ENCODE measurements at places on chromosomes 13 and 19.

GRCh38 chr19:2767688-2768087, 15.4 kb downstream of the SGTA start:
- DNase-seq: no peak

- no peak for DNase-seq
Observed at GRCh38 chr19:8512115-8512967, 1.6 kb downstream of the ZNF414 start.

DNA sequence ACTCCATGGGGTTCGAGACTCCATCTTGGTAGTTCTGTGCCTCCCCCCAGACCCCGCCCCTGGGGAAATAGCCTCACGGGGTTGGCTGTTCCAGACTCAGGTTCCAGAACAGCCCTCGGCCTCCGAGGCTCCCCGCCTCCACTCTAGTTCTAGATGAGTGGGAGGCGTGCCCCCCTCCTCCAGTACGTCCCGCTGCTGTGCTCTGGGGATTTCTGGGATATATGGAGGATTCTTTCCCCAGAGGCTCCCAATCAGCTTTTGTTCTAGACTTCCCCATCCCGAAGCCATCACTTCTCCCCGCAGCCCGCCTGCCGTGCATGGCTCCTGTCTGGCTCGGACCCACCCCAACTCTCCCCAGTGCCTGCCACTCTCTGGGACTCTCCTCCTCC, 1.9 kb upstream of the CACNG7 start:
- DNase-seq: no peak

DNA sequence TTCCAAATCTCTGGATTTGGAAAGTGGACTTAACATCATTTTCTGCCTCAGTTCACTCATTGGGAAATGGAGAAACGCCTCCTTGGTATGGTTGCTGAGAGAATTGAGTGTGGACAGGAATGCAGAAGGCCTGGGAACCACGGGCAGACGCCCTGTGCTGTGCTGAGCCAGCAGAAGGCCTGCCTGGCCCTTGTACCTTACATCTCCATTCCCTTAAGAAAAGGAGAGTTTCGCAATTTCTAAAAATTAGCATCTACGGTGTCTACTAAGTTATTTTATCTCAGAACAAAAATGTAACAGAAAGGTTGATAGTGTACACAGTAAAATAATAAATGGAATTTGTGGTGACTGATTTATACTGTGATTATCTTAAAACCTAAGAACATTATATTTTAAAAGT, 78.7 kb downstream of the IPO5 start:
- DNase-seq: no peak

DNA sequence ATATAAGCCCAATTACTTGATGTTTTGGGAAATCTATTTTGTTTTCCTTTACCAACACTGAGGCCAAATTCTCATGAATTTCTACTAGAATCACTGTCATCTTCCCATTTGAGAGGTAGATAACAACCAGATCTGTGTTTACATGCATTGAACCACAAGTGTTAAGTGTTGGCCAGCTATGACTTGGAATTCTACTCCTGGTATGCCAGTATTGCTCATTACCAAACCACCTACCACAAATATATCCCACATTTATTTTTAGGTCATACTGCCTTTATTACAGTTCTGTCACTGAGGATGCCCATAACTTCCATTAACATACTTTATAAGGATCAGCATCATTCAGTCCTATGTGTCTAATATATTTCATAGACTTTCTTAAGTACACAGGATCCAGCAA, 328.9 kb downstream of the DIAPH3 start:
- DNase-seq: no peak

DNA sequence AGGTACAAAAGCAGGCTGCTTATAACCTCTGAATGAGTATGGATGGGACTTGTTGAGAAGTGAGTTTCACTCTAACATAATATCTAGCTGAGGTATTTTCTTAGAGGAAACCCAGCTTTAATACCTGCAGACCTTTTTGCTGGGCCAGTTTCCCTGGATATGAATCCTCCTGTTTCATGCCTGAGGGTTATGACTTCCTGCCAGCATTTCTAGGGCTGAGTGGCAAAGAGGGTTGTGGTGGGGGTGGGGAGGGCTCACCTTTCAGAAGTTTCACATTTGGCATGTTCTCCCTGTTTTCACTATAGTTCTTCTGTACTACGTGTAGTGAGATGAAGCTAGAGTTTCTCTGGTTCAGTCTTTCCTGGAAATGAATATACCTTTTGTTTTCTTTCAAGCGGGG, 73.7 kb downstream of the LACC1 start:
- DNase-seq: no peak

DNA sequence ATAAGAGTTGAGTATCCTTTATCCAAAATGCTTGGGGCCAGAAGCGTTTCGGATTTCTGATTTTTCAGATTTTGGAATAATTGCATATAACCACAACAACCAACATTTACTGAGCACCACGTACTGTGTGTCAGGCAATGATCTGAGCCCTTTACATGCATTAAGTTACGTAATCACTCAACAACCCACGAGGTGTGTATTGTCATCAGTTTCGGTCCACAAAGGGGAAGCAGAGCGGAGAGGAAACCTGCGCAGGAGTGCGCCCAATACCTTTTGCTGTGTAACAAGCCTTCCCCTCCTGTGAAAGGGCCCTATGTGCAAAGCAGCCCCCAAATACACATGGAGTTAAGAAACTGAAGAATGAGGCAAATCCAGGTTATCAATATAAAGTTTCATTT, 20.7 kb upstream of the NLRP12 start:
- DNase-seq: no peak

DNA sequence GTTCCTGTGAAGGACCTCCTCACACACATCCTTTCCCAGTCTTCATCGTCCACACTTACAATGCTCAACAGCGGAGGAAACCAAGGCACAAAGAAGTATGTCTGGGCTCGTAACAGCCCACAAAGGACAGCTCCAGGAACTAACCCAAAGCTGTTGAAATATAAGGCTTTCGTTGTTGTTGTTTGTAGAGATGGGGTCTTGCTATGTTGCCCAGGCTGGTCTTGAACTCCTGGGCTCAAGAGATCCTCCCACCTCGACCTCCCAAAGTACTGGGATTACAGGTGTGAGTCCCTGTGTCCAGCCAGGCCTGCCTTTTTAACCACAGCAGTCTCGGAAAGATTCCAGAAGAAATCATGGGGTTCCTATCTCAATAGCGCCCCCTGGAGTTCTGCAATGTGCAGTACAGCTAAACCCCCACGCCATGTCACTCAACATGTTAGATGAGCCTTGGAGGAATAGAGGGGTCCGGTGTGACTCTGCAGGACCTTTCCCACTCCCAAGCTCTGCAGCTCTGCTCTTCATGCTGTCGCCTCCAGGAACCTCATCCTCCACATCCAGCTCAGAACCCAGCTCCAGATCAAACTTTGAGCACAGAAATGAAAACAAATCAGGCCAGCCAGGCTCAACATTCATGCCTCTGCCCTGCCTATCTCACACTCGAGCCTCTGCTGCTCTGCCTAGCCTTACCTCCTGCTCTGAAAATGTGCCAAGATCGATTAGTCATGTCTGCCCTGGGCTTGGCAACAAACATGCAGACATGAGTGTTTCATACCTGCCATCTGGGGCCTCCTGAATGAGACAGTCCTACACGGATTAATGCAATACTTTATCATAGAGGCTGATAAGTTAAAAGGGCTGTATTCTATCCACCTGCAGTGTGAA, 7.5 kb downstream of the PLA2G4C start:
- DNase-seq: no peak

DNA sequence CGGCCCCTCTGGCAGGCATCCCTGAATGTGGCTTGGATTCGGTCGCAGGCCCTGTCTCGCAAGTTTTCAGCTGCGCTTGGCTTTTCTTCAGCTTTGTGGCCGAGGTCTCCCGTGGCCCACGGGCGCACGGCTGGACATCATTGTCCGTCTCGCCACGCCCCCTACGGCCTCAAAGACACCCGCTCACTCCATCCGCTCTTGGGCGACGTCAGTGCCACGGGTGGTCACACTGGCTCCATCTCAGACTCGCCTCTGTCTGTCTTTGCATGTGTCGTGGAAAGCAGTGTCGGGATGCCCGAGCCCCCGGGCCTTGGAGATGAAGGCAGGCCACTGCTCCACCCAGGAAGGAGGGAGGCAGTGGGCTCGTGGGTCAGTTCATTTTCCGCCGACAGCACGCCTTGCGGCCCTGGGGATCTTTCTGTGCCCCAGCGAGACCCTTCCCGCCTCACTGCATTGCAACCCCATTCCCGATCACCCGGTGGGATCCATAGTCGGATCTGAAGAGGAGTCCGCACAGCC, 51.0 kb downstream of the ZNF146 start:
- DNase-seq: no peak

DNA sequence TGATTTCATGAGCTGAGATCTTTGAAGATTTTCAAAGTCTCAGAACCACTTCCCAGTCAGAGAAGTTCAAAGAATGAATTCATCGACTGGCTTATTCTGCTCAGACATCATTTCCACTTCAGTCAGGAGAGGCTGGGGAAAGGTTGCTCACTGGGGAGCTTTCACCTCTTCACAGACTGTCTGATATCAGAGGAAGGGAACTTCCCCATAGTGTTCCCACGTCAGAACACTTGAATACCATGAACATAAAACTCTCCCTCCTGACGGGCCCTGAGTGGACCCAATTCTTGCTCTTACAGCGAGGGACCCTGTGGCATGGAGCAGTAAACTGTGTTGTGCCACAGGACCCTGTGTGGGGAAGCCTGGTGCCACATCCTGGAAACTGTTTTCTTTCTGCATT, 492.6 kb downstream of the COG6 start:
- DNase-seq: no peak

GRCh38 chr19:531753-532560, at the start of gene CDC34:
Gene CDC34 (plus strand): TSS chr19:531760. CDS start chr19:531932, 172 bp downstream.
- no peak for DNase-seq

- DNase-seq: no peak
Observed at GRCh38 chr19:30719189-30719998, 347.2 kb downstream of the ZNF536 start.

DNA sequence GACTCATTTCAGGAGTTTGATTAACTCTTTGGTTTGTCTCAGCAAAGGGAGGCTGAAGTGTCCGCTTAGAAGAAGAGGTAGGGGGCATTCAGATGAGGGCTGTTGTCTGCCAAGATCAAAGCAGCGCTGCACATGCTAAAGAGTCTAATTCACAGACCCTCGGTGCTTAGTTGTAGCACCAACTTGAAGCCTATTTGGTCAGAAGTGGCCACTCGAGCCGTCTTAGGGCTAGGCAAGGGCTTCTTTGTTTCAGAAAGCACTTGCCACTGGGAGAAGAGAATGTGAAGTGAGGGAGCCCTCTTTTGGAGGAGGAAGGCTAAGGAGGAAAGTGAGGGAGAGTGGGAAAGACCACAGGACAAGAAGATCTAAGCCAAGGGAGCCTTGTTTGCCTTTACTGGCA, 313.4 kb upstream of the TMTC4 start:
- DNase-seq: no peak

DNA sequence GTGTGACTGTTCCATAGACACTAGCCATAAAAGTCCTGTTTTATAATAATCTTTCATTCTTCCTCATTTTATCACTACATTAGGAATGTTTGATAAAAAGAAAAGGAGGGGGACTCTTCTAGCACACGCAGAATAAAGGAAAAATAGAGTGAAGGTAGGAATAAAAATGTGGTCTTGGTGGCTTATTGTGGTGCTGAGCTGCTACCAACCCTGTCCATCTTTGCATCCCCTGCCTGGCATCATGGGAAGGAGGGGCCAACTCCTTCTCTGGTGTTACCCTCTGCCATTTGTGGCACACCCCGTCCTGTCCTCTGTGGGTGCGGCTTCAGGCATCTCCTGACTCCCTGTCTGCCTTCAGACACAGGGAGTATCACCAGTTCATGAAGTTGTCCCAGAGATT, 104.9 kb upstream of the ZNF536 start:
- DNase-seq: no peak

DNA sequence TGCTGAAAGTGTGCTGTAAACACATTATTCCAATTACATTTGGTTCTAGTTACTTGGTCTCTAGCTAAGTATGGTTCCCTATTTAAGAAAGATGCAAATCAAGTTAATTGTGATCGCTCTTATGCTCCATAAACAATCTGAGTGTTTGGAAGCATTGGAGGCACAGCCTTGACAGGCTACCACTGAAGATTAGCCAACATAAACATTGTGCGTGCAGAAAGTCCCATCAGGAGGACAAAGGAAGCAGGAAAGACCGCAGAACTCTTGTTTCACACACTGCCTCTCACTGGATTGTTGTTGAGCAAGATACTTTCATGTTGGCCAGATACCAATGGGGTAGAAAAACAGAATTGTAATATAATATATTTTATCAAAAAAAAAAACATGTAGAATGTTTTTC, 814.4 kb downstream of the EFNB2 start:
- no peak for DNase-seq

GRCh38 chr19:19514215-19514657, 1.1 kb downstream of the TSSK6 start:
- DNase-seq: no peak

DNA sequence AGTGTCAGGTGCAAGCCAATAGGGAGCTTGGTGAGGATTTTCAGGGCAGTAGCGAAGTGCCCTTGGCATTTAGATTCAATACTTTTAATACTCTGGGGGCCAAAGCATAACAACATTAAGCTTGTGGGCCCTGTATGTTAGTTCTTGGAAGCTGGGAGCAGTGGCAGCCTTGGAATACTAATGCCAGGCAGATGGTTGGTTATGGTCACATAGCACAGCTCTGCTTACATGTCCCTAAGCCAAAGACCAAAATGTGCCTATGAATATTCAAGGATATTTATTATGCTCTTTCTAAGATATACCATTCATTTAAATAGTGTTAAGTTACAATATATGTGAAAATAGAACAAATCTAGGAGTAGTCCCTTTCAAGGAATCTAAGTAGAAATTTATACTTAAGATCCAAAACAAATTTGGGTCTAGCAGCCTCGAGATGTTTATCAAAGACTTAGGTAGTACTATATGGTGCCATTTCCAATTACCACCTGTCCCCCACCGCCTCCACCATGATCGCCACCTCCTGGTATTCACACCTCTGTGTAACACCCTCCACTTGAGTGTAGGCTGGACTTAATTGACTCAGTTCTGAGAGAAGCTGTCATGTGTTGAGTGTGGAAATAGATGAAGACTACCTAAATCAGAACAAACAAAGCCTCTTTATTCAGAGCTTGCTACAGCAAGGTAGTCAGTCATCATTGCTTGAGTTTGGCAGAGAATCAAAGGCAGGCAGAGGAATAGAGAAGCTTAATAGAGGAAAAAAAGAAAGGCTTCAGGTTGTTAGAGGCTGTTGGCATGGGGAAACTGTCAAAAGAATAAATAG, 261.0 kb downstream of the GPC5 start:
- DNase-seq: no peak

GRCh38 chr13:43054803-43055802, 31.7 kb downstream of the DNAJC15 start:
- DNase-seq: no peak

GRCh38 chr19:47390533-47391488, 28.5 kb downstream of the MEIS3 start:
- no peak for DNase-seq

- DNase-seq: no peak
Observed at GRCh38 chr13:30415430-30416030, 6.8 kb upstream of the UBE2L5 start.
